Stimulated activated CD4-positive, alpha-beta T cell treated with anti-CD3 and anti-CD28 coated beads, Interleukin-15, amount 100 ng/mL, for 1 hour (primary cell): ENCODE measurements at places on chromosomes 1 and 21.

DNA sequence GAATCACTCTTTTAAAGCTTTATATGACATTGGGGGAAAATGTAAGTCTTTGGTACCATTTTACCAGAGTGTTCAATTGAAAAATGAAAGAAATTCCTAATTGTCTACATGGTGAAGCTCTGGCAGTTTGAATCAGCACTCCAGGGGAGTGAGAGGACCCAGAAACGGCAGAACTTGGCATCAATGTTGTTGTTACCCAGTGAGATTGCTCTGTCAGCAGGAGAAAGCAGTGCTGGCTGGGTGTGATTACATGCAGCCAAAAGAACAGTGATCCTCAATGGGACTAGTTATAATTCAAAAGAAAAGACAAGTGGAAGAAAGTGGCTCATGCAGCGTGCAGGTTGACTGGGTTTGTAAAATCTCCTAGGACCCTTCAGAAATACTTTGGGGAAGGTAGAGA, 206.4 kb downstream of the PTPRC start:
- no peak for DNase-seq

DNA sequence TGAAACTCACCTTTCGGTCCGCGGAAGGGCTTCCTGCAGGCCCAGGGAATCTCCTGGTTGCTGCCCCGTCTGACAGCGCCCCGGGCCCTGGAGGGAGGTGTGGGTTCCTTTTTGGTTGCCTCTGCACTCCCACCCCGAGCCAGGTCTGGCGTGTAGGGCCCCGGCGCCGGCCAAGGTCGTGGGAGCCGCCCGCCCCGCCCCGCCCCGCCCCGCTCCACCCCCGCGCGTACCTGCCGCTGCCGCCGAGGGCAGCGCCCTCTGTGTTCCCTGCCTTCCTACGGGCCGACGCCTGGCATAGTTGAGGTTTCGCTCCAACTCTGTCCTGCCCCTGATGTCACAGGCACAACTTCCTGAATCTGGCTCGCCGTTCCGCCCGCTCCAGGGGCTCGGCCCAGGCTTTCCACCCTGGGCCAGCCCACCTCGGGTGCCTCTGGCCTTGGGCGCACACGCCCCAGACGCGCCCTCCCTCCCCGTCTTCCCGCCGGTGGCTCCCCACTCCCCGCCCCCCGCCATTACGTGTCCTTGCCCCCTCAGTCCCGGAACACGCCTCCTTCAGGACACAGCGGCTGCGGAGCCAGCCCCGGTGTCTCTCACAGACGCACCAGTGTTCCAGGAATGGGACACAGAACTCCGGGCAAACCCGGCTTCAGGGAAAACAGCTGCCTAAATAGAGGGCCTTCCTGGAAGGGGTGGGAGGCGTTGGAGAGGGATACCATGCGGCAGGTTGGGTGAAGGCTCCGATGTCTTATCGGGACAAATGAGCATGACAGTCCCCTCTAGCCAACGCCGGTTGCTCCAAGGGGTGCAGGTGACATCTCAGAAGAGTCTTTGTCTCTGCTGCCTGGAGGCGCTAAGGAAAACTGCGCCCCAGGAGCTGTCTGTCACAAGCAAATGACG, at the start of gene KIAA0040:
Gene KIAA0040, minus strand, starts transcription at position 147 of the 897 bp plus-strand sequence. CDS start 31,763 bp downstream, outside the sequence.
- peak; percentile 42 for DNase-seq

GRCh38 chr1:53324728-53325297, 3.1 kb downstream of the LRP8 start:
- no peak for DNase-seq

DNA sequence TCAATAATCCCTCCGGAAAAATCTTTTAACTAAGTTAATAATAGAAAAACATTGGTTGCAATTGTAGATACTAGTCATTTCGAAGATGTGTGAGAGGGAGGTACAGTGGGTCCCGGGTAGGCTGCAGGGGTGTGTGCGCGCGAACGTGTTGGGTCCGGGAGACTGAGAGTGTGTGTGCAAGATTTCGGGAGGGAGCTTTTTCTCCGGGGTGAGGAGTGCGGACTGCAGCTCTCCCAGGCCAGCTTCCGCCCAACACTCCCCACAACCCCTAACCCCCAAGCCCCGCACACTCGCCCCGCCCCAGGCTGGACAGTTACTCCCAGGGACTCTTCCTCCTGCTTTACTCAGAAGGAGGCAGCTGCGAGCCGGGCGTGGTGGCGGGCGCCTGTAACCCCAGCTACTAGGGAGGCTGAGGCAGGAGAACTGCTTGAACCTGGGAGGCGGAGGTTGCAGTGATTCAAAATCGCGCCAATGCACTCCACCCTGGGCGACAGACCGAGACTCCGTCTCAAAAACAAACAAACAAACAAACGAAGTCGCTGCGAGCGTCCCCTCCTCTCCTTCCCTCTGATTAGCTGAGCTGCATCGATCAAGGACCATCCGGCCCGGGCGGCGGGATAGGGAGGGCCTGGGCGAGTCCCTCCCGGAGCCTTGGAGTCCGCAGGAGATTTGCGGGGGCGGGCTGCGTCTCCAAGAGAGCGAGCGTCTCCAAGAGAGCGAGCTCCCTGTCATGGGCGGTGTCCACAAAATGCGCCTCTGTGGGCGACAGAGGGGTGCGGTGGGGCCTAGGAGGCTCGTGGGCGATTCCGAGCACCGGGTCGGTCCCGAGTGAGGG, 28.3 kb upstream of the PPM1J start:
- no peak for DNase-seq

- no peak for DNase-seq
These were observed 99.1 kb upstream of the CTTNBP2NL start for GRCh38 chr1:112296908-112297307.

DNA sequence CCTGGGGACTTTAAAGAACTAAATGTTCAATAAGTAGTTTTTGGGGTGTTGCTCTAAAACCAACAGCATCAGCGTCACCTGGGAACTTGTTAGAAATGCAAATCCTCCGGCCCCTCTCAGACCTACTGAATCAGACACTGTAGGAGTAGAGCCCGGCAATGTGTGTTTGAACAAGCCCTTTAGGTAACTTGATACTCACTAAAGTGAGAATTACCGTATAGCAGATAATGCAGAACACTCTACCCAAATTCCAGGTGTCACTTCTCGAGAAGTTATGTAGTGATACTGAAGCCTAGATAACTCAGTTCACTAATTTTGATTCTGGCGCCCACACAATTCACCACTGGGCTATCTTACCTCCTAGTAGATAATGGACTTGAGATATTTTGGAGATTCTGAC, 3.7 kb upstream of the DPT start:
- no peak for DNase-seq

GRCh38 chr1:116835161-116835560, 74.6 kb upstream of the PTGFRN start:
- DNase-seq, result no peak

GRCh38 chr1:28249013-28249865, 10.1 kb upstream of the SESN2 start:
- DNase-seq, result no peak

GRCh38 chr1:224914292-224914900, 15.1 kb upstream of the DNAH14 start:
- DNase-seq, result no peak

GRCh38 chr21:17640821-17641220, 28.1 kb upstream of the BTG3 start:
- no peak for DNase-seq

- DNase-seq, result no peak
These were observed 259.6 kb upstream of the RRP15 start for GRCh38 chr1:218025454-218025853.

DNA sequence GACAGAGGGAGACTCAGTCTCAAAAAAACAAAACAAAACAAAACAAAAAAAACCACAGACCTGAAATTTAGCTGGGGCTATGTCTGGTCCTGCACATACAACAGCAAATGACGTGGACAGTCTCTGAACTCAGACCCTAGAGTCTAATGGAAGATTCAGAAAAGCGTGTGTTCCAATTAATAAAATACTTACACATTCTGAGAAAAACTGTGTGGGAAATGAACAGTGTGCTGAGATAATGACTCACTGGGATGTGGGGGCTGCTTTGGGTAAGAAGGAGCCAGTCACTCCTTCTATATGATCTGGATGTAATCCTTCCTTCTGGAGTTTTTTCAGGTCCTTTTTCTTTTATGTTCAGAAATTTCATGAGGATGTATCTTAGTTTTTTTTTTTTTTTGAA, 29.4 kb downstream of the CLDN14 start:
- DNase-seq, result no peak

DNA sequence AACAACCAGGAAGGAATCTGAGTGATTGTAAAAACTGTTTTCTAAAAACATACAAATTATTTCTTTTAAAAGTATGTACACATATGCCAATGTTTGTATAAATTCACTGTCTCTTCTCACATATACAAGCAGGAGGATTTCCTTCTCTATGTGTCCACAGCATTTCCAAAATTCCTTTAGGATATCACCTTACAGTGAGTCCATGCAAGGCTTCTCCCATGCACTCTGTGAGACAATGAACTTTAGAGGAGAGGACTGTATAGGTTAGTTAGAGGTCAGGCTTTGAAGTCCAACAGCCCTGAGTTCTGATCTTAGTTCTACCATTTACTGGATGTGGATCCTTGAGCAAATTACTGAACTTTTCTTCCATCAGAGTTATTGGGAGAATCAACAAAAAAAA, 34.1 kb upstream of the USH2A start:
- no peak for DNase-seq

- no peak for DNase-seq
These were observed 162.3 kb upstream of the CAMK1G start for GRCh38 chr1:209421186-209421585.

- DNase-seq, result no peak
These were observed 1.5 kb downstream of the RGS2 start for GRCh38 chr1:192810253-192810880.

DNA sequence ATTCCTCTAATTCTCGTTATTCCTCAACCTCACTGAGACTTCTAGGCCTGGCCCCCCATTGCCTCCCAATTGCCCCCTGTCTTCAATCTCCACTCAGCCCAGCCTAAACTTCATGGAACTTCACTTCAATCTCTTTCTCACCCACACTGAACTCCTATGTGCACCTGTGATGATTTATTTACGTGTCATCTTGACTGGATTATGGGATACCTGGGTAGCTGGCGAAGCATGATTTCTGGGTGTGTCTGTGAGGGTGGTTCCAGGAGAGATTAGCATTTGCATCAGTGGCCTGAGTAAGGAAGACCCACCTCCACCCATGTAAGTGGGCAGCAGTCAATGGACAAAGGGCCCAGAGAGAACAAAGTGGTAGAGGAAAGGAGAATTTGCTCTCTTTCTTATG, 587.0 kb downstream of the NPHP4 start:
- DNase-seq, result no peak

- no peak for DNase-seq
These were observed 3.1 kb downstream of the ACTA1 start for GRCh38 chr1:229430761-229431283.

- DNase-seq, result no peak
These were observed 1016.1 kb downstream of the KCNT2 start for GRCh38 chr1:195591917-195592672.

GRCh38 chr21:17802572-17802971, 16.6 kb downstream of the C21orf91 start:
- DNase-seq, result no peak

DNA sequence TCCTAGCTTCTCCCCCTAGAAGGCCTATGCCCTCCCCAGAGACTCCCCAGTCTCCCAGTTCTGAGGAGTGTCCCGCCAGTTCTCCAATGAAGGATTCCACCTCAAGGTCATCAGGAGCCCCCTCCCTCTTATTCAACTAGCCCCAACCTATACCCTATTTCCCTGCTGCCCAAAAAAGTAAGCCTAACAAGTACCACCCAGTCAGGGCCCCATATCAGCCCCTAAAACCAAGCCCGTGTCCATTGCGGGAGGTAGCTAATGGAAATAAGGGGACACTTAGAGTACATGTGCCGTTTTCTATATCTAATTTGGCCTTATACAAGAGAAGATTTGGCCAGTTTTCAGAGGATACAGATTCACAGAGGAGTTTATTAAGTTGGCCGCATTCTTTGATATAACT, 416.2 kb downstream of the MATN1 start:
- DNase-seq, result no peak

DNA sequence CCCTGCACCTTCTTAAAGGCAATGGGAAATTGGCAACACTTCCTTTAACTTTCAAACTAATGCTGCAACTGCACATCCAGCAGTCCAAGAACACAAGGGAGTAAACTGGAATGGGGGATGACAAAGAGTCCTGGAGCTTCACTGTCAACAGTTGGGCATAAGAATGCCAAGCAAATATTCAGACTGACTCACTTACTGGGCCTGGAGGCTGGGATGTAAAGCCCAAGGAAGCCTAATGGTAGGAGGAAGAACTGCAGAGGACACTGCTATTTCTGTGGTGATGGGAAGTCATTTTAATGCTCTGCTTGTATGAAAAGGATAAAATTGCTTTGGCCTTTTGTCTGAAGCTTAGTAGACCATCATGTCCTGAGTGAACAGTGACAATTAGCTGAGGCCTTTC, 15.7 kb upstream of the DMRTA2 start:
- DNase-seq, result no peak

GRCh38 chr1:109527846-109528695, 11.6 kb upstream of the GPR61 start:
- DNase-seq, result no peak

GRCh38 chr1:51351907-51352306, 21.5 kb upstream of the TTC39A start:
- no peak for DNase-seq

DNA sequence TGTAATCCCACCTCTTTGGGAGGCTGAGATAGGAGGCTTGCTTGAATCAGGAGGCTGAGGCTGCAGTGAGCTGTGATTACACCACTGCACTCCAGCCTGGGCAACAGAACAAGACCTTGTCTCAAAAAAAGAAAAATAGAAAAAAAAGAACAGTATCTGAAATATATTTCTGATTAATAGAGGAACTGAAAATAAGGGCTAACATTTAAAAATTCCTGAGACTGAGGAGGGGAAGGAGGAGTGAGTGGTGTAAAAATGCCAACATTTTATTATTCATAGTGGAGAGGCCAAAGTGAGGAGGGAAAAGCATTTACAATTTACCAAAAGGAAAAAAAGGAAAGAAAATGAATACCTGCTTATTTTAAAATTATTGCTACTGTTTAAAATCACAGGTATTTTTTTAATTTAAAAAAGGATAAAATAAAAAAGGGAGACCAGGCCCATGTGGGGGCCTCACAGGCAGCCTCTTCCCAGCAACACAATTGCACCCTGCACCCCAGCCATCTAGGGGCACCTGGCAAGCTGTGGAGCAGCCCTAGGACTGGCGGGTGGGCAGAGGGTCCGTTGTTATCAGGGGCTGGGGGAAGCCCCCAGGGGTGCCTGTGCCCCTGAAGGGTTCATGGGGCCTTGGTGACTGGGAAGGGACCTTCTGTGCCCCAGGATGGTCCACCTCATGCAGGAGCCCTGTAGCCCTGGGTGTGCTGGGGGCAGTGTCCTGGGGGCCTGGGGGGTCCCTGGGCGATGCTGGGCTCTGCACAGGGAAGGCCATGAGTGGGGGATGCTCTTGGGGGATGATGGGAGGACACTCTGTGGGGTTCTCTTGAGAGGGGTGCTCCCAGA, 34.8 kb upstream of the ADARB1 start:
- DNase-seq, result no peak

DNA sequence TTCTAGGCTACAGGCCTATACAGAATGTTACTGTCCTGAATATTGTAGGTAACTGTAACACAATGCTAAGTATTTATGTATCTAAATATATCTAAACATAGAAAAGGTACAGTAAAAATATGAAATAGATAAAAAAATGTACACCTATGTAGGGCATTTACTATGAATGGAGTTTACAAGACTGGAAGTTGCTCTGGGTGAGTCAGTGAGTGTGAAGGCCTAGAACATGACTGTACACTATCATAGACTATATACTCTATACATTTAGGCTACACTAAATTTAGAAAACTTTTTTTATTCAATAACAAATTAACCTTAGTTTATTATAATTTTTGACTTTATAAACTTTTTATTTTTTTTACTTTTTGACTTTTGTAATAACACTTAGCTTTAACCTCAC, 136.9 kb downstream of the DUSP10 start:
- DNase-seq, result no peak

GRCh38 chr1:167720965-167721616, 691 bp upstream of the MPZL1 start:
- no peak for DNase-seq
